ENCODE measurements at places on chromosomes 16 and 17. TPM values are rescaled to one million over a fixed set of nuclear protein-coding genes. Genes with fewer than 3 reads are reported as not detected.
A peak's percentile ranks its signal among the peaks of the same experiment; 100 is the strongest.

DNA sequence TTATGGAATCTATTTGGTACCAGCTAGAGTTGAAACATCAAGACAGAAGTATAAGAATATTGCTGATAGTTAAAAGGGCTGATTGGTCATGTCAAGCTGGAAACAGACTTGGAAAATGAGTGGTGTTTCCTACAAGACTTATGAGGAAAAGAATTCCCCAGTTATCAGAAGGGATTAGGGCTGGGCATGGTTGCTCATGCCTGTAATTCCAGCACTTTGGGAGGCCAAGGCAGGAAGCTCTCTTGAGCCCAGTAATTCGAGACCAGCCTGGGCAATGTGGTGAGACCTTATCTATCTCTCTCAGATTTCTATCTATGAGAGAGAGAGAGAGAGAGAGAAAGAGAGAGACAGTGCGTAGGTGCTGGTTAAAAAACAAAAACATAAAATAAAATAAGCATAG, 139.5 kb upstream of the PMFBP1 start:
- DNase-seq = no peak
- H3K27me3 ChIP-seq = no peaks in the 10 kb centered on the region
- no peak overlapping the region for H3K27ac ChIP-seq

- DNase-seq = no peak
- H3K4me1 ChIP-seq = no peaks in the 10 kb centered on the region
- no peak overlapping the region for H3K27ac ChIP-seq
- H3K27me3 ChIP-seq = no peaks in the 10 kb centered on the region
- H3K4me3 ChIP-seq = no peak overlapping the region
These were observed 73.9 kb upstream of the SOX9 start for GRCh38 chr17:72046643-72047612.

GRCh38 chr16:12455287-12455798, 348.3 kb downstream of the CPPED1 start:
- no peak overlapping the region for H3K27ac ChIP-seq
- DNase-seq = no peak
- H3K36me3 ChIP-seq = 0 out of 2 replicates have a peak, but pooled peaks cover 1% of the 10 kb centered on the region

GRCh38 chr17:5077781-5078105, 524 bp upstream of the ZFP3 start:
- peak overlapping the region; percentile 66 for H3K27ac ChIP-seq
- H3K4me1 ChIP-seq = peaks cover 3% of the 10 kb centered on the region
- no peaks in the 10 kb centered on the region for H3K36me3 ChIP-seq
- H3K4me3 ChIP-seq = peak overlapping the region; percentile 67
- H3K27me3 ChIP-seq = no peaks in the 10 kb centered on the region

DNA sequence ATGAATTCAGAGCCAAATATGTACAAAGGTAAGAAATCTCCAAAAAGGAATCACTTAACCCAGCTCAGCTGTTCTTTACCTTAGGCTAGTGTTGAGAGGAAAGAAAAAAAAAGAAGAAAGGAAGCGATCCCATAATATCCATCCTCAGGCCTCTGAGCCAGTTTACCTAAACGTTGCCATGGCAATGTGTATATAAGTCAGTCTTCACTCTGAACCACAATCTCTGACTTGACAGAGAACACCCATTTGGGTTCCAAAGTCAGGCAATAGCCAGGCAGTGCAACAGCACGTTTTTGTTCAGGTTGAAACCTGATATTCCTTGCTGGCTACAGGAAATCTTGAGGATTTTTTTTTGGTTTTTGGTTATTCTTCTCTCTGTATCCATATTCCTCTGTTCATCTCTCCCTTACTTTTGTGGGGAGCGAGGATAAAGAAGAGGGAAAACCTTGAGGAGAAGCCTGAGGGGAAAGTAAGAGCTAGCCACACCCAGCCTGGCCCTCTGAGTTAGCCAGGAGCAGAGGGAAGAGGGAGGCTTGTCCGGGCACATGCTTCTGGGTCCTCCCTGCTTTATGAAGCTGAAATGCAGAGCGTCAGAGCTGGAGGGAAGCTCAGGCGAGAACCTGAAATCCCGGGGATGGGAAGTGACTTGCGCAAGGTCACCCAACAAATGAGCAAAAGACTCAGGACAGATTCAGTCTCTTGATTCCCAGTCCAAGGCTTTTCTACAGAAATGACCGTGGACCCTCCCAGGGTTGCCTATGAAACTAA, 152.7 kb downstream of the SOX9 start:
- no peak overlapping the region for H3K4me3 ChIP-seq
- H3K4me1 ChIP-seq = no peaks in the 10 kb centered on the region
- H3K27me3 ChIP-seq = no peaks in the 10 kb centered on the region
- no peak overlapping the region for H3K27ac ChIP-seq

DNA sequence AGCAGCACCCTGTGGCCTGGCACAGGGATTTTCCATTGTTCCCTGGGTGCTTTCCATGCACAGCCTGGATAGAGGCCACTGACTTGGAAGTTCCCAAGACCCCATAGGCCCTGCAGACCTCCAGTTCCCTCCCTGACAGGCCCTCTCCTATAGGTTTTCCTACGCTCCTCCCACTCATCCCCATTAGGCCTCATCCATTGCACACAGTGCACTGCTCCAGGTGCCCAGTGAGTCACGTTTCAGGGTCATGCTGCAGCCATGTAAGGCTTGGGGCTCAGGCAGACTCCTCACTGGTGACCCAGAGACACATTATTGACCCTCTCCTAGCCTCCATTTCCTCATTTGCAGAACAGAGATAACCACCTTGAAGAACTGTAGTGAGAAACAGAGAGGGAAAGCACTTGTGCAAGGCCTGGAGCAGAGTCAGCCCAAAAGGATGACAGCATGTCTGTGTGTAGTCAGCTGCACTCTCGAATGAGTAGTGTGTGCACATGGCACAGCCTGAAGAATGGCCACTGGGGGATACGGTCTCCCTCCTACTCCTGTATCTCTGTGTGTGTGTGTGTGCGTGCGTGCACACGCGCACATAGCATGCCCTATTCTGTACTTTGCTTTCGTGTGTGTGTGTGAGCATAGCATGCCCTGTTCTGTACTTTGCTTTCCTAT, 26.8 kb downstream of the DRC3 start:
- no peak overlapping the region for H3K27ac ChIP-seq
- H3K4me3 ChIP-seq = no peak overlapping the region
- H3K27me3 ChIP-seq = no peaks in the 10 kb centered on the region
- no peak for DNase-seq

- no peaks in the 10 kb centered on the region for H3K27me3 ChIP-seq
- H3K36me3 ChIP-seq = no peaks in the 10 kb centered on the region
- H3K4me3 ChIP-seq = no peak overlapping the region
- DNase-seq = peak; percentile 24
These were observed 55.0 kb downstream of the ZNF423 start for GRCh38 chr16:49800876-49801275.

DNA sequence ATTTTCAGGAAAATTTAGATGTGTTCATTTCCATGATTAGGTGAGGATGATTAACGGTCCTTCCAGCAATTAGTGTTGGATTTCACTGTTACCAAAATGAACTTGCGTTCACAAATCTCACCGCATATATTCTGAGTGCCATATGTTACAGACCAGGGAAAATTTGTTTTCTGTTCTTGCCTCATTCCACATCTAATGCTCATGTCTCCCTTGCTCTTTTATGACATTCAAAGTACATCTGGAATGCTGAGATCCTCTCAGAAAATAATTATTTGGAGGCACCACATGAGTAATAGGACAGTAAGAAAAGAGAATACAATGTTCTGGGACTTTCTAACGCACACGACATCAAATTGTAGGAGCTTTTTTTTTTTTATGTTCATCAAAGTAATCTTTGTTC, 406.5 kb downstream of the SHISA9 start:
- DNase-seq = no peak
- no peak overlapping the region for H3K4me3 ChIP-seq
- H3K27ac ChIP-seq = no peak overlapping the region

GRCh38 chr17:50132104-50132794, 2.3 kb upstream of the SAMD14 start:
- H3K27ac ChIP-seq = no peak overlapping the region
- peaks cover 4% of the 10 kb centered on the region for H3K27me3 ChIP-seq
- peaks cover 27% of the 10 kb centered on the region for H3K36me3 ChIP-seq

DNA sequence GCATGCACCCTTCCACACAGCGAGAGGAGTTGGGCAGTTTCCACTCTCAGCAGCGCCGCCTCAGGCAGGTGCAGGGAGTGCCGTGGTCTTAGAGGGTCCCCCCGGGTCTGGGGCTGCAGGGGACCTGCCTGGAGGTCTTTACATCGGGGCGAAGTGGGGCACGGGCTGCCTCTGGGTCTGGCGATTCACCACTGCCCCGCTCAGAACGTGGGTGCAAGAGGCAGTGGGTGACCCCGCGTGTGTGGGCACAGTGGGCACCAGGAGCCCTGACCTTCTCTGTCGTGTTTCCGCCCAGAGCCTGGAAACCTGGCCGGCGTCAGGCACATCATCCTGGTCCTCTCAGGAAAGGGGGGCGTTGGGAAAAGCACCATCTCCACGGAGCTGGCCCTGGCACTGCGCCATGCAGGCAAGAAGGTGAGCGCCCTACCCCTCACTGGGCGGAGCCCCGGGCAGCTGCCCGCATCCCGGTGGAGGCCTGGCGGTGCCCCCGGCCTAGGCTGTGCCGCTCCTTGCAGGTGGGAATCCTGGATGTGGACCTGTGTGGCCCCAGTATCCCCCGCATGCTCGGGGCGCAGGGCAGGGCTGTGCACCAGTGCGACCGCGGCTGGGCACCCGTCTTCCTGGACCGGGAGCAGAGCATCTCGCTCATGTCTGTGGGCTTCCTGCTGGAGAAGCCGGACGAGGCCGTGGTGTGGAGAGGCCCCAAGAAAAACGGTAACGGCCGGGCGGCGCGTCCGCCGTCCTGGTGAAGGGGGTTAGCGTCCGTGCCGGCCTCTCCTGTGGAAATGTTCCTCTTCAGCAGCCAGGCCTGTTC, 3.7 kb downstream of the NUBP2 start:
- no peak overlapping the region for H3K27ac ChIP-seq
- H3K27me3 ChIP-seq = no peaks in the 10 kb centered on the region
- H3K4me1 ChIP-seq = peaks cover under 1% of the 10 kb centered on the region
- no peak for DNase-seq
- H3K36me3 ChIP-seq = peaks cover 9% of the 10 kb centered on the region

DNA sequence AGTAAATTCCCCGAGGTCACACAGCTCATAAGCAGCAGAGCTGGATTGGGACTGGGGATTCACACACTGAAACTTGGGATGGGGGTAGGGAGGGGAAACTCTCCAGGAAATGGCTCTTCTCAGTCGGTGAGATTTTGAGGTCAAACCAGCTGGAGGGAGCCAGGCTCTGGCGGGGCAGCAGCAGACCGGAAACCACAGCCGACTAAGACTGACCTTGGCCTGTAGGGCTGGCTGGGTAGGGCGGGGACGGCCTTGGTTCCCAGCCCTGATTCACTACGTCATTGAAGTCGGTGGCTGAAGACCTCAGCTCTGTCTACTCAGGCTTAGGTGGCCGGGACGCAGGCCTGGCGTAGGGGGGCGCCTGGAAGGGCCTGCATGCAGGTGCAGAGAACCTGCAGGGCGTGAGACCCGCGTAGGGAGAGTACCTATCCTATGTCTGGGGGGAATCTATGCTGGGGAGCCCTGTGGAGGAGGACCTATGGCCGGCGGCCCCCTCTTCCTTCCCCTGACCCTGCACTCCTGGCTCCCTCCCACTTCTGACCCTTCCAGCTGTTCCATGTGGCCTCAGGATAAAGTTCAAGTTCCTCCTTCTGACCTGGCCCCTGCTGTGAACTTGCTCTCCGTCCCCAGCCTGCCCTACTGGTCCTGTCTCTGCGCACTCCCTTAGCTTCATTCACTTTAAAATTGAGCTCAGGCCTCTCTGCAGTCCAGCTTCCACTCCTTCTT, 11.9 kb upstream of the SLC4A1 start:
- H3K27me3 ChIP-seq = no peaks in the 10 kb centered on the region
- H3K4me1 ChIP-seq = peaks cover 16% of the 10 kb centered on the region
- peak overlapping the region; percentile 26 for H3K27ac ChIP-seq
- H3K4me3 ChIP-seq = no peak overlapping the region

DNA sequence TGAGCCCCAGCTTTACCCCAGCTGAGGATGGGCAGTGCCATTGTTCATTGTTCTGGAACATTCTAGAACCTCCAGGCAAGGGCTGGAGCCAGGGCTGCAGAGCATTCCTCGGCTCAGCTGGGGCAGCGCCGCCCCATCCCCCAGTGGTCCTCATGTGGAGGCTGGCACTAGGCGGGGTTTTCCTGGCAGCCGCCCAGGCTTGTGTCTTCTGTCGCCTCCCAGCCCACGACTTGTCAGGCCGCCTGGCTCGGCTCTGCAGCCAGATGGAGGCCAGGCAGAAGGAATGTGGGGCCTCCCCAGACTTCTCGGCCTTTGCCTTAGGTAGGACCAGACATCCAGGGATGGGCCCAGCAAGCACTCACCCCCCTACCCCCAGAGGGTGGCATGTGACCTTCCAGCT, at the start of gene TMEM95:
TSS of gene TMEM95 (plus strand) at position 104 of the 400 bp plus-strand sequence. CDS start at position 153, 49 bp downstream.
- H3K36me3 ChIP-seq = no peaks in the 10 kb centered on the region
- no peak for DNase-seq
- H3K27ac ChIP-seq = no peak within 1 kb of the TSS
- peaks cover 23% of the 10 kb centered on the region for H3K4me1 ChIP-seq

- H3K27ac ChIP-seq = no peak overlapping the region
- H3K4me3 ChIP-seq = no peak overlapping the region
- no peak for DNase-seq
- H3K36me3 ChIP-seq = no peaks in the 10 kb centered on the region
- no peaks in the 10 kb centered on the region for H3K4me1 ChIP-seq
These were observed 393 bp downstream of the SERPINF2 start for GRCh38 chr17:1743088-1743439.

CCL2 gene
- polyA plus RNA-seq = not detected

ETV4 gene
- polyA plus RNA-seq = 1.9 TPM

MEOX1 gene
- 0.48 TPM for polyA plus RNA-seq

EXOC3L1 gene
- polyA plus RNA-seq = 0.42 TPM
